ENCODE measurements at places on chromosomes 1 and 21.

GRCh38 chr21:44496564-44497550, 41.5 kb downstream of the LRRC3 start:
- H3K4me1 ChIP-seq: no peaks in the 10 kb centered on the region
- no peaks in the 10 kb centered on the region for H3K36me3 ChIP-seq
- no peak overlapping the region for H3K4me3 ChIP-seq

- H3K27ac ChIP-seq: peak overlapping the region; percentile 67
- no peak for DNase-seq
- H3K4me1 ChIP-seq: peaks cover 25% of the 10 kb centered on the region
- H3K4me3 ChIP-seq: no peak overlapping the region
- peaks cover 7% of the 10 kb centered on the region for H3K36me3 ChIP-seq
Measured at GRCh38 chr1:192488058-192488457, 87.5 kb upstream of the RGS1 start.

- no peak for DNase-seq
- peaks cover 25% of the 10 kb centered on the region for H3K36me3 ChIP-seq
- H3K27me3 ChIP-seq: no peaks in the 10 kb centered on the region
- peaks cover 19% of the 10 kb centered on the region for H3K4me1 ChIP-seq
Measured at GRCh38 chr1:58721247-58721820, 21.5 kb upstream of the MYSM1 start.

DNA sequence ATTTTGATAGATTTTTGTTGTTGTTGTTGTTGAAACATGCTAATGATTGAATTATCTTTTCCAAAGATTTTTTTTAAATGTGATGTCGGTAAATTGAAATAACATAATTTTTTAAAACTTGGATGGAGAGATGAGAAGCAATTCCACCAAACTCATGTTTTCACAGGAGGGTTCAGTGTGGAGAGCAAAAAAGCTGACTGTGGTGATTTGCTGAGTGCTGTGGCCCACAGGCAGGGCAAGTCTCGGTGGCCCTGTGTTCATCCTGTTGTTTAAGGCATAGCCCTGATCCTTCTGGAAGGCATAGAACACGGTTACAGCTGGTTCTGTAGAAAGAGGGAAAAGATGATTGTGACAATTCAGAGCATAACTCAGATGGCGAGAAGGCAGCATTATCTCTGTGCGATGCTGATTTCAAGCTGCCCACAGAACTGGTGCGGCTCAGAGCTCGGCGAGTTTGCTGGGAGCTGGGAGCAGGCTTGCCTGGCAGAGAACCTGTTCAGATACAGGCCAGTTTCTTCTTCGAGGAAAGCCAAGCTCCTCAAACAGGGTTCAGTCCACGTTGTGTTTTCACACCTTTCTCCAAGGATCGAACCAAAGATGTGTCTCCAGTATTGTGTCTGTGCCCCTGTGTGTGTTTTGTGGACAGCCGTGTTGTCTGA, 127.1 kb downstream of the HUNK start:
- no peak overlapping the region for H3K4me3 ChIP-seq
- H3K4me1 ChIP-seq: no peaks in the 10 kb centered on the region
- no peaks in the 10 kb centered on the region for H3K36me3 ChIP-seq
- peaks cover 79% of the 10 kb centered on the region for H3K27me3 ChIP-seq

- H3K4me1 ChIP-seq: no peaks in the 10 kb centered on the region
- no peak for DNase-seq
- no peak overlapping the region for H3K27ac ChIP-seq
- H3K27me3 ChIP-seq: no peaks in the 10 kb centered on the region
- H3K36me3 ChIP-seq: peaks cover 7% of the 10 kb centered on the region
Measured at GRCh38 chr1:59664166-59664565, 150.6 kb upstream of the HOOK1 start.
